ENCODE measurements at places on chromosomes 7 and 10. TPM values are rescaled to one million over a fixed set of nuclear protein-coding genes. Genes with fewer than 3 reads are reported as not detected.

Gene DKK1
- polyA plus RNA-seq: 54.0 TPM

Gene ALOX5
- 2.3 TPM for polyA plus RNA-seq

Gene INSYN2A
- polyA plus RNA-seq: 6.9 TPM

Gene CCDC71L
- 7.9 TPM for polyA plus RNA-seq

Gene IQCE
- 22.6 TPM for polyA plus RNA-seq

Gene NODAL
- polyA plus RNA-seq: 0.51 TPM

Gene CHRM2
- 3.2 TPM for polyA plus RNA-seq

Gene MKI67
- 45.7 TPM for polyA plus RNA-seq

GRCh38 chr7:124667312-124668153 lies 98.1 kb downstream of the GPR37 start:
- no peak for DNase-seq

GRCh38 chr10:72685264-72685921 lies 6.5 kb upstream of the MCU start:
- DNase-seq: no peak

DNA sequence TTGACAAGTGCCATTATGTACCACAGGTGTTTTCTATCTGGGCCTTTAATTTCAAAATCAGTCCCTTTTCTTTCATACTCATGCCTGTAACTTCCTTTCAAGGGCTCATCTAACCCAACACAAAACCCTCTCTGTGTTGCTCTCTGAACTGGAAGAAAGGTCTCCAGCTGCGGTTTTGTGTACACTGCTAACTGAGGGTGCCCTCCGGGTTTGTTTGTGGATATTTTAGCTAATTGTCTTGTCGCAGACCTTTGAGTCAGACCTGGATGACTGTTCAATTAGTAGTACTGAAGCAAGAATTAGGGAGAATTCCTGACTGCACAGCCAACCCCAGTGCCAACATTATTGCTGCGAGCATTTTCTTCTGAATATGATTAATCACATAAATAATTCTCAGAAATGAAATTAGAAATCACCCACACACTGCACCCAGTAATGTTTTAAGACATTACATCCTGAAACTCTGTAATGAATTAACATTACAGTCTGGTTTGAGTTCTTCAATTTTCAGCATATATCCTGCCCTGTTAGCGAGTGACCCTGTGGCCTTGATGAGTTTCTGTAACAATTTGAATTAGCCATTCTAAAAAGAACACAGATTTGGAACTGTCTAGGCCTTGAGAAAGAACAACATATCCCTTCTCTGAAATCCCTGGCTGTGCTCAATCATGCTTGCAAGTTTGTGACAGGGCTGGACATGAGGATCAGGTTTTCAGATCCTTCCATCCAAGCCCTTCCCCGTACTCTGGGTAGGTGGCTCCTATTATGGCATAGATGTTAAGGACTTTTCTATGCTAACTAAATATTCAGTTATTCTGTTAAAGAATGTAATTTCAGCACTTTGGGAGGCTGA lies 460.1 kb downstream of the PLXDC2 start:
- no peak for DNase-seq

GRCh38 chr7:11817111-11817740 lies 14.8 kb downstream of the THSD7A start:
- DNase-seq: no peak

- DNase-seq: no peak
Observed at GRCh38 chr7:101258243-101258731, 13.4 kb upstream of the FIS1 start.

- DNase-seq: no peak
Observed at GRCh38 chr10:3528271-3528670, 256.7 kb downstream of the KLF6 start.

GRCh38 chr7:131547589-131547988 lies 8.8 kb downstream of the PODXL start:
- DNase-seq: no peak

DNA sequence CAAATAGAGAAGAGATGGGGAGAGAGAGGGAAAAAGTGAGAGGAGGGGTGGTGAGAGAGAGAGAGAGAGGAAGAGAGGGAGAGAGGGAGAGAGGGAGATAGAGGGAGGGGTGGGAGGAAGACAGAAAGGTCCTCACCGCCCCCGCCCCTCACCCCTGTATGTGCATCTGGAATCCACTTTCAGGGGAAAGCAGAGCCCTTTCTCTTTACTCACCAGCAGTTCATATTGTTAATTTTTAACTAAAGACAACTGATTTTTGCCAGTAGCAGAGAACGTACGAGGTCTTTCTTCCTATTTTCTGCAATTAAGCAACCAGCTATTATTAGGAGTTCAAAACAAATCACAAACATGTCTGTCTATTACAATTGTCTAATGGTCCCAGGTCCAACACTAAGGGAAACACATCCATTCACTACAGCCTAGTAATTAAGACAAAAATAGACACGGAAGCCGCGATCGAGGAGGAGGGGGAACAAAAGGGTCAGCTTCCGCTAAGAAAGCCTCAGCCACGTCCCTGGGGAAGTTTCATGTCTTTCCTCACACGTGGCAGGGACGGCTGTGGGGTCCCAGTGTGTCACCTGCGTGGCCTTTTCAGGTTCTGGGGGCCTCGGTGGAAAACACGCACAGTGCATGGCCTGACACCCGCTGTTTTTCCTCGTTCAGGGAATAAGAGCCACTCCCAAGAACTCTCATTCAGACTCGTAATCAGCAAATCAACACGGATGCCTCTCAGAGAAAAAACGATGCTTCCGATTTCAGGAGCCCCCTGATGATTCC lies 572.0 kb downstream of the PTPRN2 start:
- DNase-seq: no peak

DNA sequence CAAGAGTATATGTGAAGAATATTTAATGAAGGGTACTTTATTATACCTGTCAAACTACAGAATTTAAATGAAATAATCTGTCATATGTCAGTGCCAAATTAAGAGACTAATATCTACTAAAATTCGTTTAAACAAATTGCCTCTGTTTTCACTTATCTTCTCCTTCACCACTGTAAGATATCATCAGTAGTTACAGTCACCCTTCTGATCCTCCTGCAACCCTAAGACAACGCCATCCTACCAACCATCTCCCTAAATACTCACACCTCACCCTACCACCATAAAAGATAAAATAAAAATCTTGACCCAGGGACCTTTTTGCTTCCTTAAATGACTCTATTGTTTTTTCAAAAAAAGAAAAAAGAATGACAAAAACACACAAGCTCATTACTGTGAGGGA lies 20.8 kb downstream of the EZH2 start:
- DNase-seq: no peak

DNA sequence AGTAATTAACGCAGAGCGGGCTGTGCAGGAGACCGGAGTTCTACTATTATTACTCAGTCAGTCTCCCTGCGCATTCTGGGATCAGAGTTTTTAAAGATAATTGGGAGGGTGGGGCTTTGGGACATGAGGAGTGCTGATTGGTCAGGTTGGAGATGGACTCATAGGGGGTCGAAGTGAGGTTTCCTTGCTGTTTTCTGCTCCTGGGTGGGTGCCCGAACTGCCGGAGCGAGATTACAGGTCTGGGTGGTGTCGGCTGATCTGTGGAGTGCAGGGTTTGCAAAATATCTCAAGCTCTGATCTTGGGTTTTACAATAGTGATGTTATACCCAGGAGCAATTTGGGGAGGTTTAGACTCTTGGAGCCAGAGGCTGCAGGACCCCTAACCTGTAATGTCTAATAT lies 3.9 kb upstream of the LRRC27 start:
- DNase-seq: no peak

GRCh38 chr7:128200376-128200775 lies 40.7 kb upstream of the LEP start:
- DNase-seq: no peak

- no peak for DNase-seq
Observed at GRCh38 chr10:48550071-48550691, 54.7 kb downstream of the ARHGAP22 start.
